ENCODE measurements at places on chromosomes 6 and 20.
A peak's percentile ranks its signal among the peaks of the same experiment; 100 is the strongest.

GRCh38 chr6:170423814-170424603, 117.5 kb downstream of the FAM120B start:
- DNase-seq = no peak

DNA sequence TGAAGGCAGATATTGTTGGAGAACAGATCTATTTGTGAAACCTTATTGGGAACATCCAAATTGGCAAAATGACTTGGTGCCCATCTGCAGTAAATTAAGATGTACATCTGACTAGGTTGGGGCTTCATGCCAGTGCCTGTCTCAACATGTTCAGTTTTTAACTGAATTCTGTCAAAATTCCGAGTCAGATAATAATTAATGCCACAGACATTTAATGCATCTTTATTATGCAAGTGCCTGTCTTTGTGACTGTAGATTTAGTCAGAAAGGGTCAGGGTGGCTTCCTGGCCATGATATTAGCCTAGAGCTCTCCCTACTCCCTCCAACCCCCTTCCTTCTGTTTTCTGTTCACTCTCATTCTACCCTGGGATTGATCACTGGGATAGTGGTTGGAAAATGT, 199.3 kb upstream of the FLRT3 start:
- peak; percentile 26 for DNase-seq

DNA sequence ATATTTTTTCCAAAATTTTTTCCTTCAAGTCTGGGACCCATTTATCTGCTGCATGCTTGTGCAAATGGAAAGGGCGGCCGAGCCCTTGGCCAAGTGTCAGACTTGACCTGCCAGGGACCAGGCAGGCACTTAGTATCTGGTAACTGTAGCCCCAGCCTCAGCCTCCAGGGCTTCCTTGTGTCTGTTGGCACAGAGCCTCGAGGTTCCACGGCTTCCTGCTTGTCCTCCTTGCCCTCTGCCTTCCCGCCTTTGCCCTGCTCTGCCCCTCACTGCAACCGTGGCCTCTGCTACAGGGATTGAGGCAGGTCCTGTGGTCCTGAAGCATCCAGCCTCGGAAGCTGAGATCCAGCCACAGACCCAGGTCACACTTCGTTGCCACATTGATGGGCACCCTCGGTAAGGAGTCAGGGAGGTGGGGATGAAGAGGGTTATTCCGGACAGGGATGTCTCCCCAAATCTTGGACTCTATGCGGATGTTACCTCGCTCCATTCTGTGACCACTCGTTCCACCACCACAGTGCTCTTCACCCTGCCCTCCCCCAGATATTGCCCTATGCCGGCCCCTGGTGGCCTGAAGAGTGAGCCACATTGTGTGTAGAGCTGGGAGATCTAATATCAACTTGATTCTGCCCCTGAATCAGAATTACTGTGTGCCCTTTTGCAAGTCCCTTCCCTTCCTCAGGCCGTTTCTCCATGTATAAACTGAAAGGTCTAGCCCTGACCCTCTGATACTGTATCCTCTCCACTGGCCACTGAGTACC, 41.5 kb upstream of the SRF start:
- peak; percentile 22 for DNase-seq

GRCh38 chr20:32333988-32334885, 23.9 kb upstream of the ASXL1 start:
- no peak for DNase-seq

DNA sequence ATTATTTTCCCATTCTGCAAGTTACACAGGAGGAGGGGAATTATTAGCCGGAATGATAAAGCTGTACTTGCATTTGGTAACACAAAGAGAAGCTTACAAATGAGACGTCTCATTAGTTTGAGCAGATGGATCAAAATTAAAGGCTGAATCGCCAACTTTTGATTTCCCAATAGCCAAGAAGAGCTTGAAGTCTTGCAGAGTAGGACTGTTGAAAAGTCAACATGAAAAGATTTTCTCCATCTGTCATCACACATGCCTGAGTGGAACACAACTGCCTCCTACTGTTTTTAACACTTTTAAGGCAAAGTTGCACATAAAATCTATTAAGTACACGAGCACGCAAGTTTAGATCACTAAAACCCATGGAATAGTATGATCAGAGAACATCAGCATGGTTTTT, 176.2 kb downstream of the ASCC3 start:
- DNase-seq = no peak

- DNase-seq = no peak
Observed at GRCh38 chr6:155939253-155939652, 483.6 kb upstream of the NOX3 start.

- no peak for DNase-seq
Observed at GRCh38 chr6:15952231-15953151, 176.4 kb upstream of the MYLIP start.

- no peak for DNase-seq
Observed at GRCh38 chr20:8997701-8998117, 71.2 kb upstream of the PLCB4 start.

GRCh38 chr6:83218646-83219045, 25.5 kb downstream of the RWDD2A start:
- DNase-seq = no peak

- DNase-seq = no peak
Observed at GRCh38 chr6:132198896-132199295, 202.4 kb downstream of the MOXD1 start.

DNA sequence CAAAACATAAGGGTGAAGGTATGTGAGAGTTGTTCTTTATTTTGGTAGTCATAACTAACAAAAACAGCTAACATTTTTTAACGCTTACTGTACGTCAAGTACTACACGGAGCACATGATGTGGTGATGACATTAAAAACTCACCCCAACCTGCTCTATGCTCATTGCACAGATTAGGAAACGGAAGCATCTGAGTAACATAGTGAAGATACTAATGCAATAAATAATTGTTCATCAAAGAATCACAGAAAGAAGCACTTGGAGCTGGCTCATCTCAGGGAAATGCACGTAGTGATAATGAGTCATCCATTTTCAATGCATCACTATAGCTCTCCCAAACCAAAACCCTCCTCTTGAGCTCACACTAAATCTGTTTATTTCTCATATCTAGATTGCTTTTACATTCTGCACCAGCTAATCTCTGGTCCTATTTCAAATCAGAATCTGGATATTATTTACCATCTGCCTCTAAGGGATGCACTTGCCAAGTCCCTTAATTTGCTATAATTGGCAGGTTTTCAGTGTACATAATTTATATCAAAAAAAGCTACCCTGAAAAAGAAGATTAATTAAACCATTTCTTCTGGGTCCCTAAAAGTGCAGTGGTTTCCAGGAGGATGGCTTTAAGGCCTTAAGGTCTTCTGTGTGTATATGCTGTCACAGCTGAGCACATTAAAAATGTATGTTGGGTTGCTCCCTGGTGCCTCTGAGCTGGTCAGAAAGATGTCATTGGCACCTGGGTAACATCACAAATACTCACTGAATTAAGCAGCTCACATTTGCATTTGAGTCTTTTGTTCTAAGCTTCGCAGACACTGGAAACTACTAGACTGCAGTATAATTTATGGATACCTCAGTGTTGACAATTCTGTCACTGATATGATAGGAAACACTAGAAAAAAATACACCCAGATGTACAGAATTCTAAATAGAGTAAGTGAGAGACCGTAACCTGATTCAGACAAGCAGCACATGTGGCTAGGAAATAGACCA, 677.4 kb upstream of the CITED2 start:
- DNase-seq = peak; percentile 6

DNA sequence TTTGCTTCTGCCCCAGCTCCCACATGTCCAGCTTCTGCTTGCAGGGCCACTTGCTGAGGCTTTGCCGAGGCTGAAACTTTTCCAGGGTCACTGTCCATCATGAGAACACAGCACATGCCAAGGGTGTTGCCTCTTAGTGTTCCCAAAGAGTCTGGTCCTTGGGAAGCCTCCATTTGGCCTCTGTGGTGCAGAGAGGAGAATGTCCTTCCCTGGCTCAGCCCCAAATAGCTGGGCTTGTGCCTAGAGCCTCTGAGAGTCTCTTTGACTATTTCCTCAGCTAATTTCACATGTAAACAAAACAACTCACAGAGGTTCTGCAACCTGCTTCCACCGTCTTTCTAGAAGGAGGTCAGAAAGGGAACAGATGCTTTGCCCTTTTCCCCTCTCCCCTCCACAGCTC, 40.4 kb upstream of the RAB23 start:
- peak; percentile 13 for DNase-seq

DNA sequence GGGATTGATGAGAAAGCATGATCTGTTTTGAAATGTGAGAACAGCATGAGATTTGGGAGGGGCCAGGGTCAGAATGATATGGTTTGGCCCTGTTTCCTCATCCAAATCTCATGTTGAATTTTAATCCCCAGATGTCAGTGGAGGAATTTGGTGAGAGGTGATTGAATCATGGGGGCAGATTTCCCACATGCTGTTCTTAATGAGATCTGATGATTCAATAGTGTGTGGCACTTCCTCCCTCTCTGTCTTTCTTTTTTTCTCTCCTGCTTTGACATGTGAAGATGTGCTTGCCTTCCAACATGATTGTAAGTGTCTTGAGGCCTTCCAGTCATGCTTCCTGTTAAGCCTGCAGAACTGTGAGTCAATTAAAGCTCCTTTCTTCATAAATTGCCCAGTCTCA, 1060.3 kb upstream of the CITED2 start:
- no peak for DNase-seq

- no peak for DNase-seq
Observed at GRCh38 chr6:8041913-8042583, 22.1 kb downstream of the BLOC1S5 start.

GRCh38 chr20:41047975-41048305, 19.3 kb downstream of the TOP1 start:
- DNase-seq = no peak

GRCh38 chr6:113120224-113120581, 736.9 kb upstream of the MARCKS start:
- DNase-seq = no peak

- no peak for DNase-seq
Observed at GRCh38 chr6:129493354-129493902, 216.5 kb downstream of the ARHGAP18 start.

GRCh38 chr6:16168858-16169257, 40.0 kb downstream of the MYLIP start:
- DNase-seq = no peak

DNA sequence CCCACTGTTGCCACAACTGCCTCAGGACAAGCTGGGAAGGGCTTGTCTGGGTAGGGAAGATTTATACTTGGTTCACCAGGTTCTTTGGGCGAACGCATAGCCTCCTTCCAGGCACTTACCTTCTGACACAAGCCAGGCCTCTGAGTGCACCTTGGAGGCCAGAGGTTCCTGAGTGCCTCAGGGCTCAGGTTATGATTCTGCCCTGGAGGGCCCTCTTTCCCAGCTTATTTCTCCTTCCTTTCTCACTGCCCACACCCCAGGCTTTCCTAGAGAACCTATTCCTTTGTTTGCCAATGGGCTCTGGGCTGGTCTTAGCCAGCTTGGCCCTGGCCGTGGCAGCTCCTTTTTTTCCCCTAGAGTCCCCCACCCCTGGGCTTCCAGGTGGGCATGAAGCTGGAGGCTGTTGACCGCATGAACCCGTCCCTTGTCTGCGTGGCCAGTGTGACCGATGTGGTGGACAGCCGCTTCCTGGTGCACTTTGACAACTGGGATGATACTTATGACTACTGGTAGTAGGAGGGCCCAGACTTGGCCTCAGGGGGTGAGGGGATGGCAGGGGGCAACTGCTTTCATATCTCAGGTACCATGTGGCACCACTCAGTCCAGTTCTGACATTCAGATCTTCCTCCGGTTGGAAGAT, 25.0 kb downstream of the L3MBTL1 start:
- no peak for DNase-seq

DNA sequence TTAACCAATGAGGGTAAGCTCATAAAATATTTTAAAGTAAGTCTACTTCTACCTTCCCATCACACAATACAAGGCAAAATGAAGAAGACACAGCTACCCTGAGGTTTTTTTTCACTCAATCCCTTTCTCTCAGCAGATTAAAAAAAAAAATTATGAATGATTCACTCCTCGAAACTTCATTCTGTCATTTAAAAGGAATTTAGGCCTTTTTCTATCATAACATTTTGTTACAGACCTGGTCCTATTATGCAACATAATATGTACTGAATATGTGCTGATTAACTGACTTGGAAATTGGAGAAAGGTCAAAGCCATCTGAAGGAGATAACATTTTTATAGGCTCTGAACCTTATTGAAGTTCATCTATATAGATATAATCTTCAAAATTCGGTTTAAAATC, 45.5 kb downstream of the PRL start:
- DNase-seq = no peak

DNA sequence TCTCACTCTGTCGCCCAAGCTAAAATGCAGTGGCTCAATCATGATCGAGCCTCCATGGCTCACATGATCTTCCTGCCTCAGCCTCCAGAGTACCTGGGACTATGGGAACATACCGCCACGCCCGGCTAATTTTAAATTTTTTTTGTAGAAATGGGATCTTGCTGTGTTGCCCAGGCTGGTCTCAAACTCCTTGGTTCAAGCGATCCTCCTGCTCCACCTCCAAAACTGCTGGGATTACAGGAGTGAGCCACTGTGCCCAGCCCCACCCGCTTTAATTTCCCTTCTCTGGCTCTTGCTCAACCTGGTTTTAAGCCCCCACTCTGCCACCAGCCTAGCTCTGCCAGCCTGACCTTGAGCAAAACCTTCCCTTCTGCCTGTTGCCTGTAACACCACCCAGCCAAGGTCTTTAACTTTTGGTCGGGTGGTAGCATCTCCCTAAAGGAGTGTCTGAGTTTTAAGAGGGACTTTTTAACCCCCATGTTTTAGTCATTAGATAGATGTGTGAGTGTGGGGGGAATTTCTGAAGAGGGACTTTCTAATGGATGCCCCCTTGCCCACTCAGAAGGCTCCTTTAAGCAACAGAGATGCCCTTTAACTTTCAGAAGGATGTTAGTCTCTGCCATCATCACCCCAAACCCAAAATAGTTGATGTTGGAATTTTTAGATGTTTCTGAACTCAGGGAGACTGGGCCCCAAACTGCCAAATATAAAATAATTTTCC, 71.8 kb upstream of the FOXP4 start:
- DNase-seq = no peak

GRCh38 chr6:142218446-142218845, 71.4 kb downstream of the VTA1 start:
- DNase-seq = no peak

- DNase-seq = no peak
Observed at GRCh38 chr6:46207174-46207573, 36.4 kb upstream of the ENPP5 start.

GRCh38 chr6:149723771-149724417, 6.0 kb upstream of the LATS1 start:
- DNase-seq = no peak

DNA sequence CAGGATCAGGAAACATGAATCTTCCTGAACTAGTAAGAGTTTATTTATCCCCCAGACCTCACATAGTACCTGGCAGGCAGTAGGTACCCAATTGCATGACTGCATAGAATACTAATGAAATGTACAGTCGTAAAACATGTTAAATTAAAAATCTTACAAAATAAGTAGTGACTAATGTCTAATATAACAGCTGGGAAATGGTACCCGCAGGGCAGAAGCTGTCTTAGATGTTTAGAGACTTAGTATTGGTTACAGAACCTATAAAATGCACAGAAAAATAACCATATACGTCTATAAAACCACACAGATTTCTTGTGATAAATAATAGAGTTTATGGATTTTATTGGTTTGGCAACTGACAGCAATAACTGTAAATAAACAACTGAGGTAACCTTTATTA, 139.1 kb upstream of the GMDS start:
- no peak for DNase-seq

- no peak for DNase-seq
Observed at GRCh38 chr20:982754-983153, 19.4 kb downstream of the RSPO4 start.

- no peak for DNase-seq
Observed at GRCh38 chr6:21258665-21259064, 334.9 kb upstream of the SOX4 start.

GRCh38 chr6:87817183-87817582, 115.2 kb upstream of the AKIRIN2 start:
- DNase-seq = no peak

GRCh38 chr6:36320475-36320874, 16.2 kb downstream of the BNIP5 start:
- DNase-seq = no peak
